Astrocyte of the cerebellum (primary cell): ENCODE measurements at places on chromosomes 3 and 15.

GRCh38 chr3:32626631-32627030 is 56.0 kb upstream of the DYNC1LI1 start:
- DNase-seq, result no peak

GRCh38 chr3:125594581-125595011 is 701 bp downstream of the OSBPL11 start:
- DNase-seq, result no peak

DNA sequence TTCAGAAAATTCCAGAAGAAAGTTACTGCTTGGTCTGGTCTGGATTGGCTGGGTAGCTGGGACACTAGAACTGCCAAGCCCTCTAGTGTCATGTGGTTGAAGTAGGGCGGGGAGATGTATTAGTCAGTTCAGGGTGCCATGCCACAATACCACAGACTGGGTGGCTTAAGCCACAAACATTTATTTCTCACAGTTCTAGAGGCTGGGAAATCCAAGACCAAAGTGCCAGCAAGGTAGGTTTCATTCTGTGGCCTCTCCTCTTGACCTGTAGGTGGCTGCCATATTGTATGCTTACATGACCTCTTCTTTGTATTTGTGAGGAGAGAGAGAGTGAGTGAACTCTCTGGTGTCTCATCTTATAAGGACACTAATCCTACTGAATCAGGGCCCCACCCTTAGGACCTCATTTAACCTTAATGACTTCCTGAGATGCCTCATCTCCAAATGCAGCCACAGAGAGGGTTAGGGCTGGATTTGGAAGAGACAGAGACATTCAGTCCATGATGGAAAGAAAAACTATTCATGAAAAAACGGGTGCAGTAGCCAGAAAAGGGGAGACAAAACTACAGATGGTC is 18.1 kb upstream of the ZSCAN2 start:
- DNase-seq, result no peak

GRCh38 chr3:157330206-157330605 is 106.4 kb upstream of the PTX3 start:
- no peak for DNase-seq

DNA sequence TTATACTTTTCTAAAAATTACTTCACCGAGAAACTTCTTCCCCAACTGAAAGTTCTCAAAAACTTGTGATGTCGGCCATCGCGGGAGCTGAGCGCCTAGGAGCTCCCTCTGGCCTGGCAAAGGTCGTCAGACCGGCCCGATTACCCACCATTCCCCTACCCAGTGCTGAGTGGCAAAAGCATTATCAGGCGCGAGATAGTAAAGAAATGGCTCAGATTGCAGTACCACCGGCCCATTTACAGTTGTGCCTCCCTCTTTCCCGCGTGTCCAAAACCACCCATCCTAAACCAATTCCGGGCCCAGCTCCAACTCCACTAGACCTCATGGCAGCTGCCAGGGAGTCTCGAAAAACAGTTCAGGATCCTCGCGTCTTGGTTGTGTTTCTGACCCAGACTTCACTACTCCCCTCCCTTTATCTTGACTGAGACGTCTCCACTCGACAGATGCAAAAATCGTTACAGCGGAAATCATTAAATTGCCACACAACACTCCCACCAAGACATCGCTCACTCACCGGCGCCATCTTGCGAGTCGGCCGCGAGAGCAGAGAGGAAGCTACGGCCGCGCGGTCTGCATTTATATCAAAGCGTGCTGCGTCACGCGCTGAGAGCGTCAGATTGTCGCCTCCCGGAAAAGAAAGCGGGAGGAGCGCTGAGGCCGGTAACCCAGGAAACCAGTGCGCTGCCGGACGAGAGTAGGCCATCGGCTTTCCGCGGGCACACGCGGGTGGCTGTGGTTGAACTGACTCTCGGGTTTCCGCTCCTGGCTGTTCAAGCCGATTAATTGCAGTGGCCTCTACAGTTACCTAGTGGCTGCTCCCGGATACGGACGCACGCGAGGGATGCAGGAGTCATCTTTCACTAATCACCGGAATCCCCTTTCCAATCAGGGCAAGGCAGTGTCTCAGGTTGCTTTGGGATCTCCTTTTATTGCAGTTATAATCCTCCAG is at the start of gene RPL22L1:
Gene RPL22L1 (minus strand): TSS at position 551 of the 949 bp plus-strand sequence. CDS start 28 bp downstream, at position 523.
- DNase-seq, result peak; percentile 85

- DNase-seq, result peak; percentile 71
These were observed 47.7 kb upstream of the INSYN1 start for GRCh38 chr15:73800662-73801345.

DNA sequence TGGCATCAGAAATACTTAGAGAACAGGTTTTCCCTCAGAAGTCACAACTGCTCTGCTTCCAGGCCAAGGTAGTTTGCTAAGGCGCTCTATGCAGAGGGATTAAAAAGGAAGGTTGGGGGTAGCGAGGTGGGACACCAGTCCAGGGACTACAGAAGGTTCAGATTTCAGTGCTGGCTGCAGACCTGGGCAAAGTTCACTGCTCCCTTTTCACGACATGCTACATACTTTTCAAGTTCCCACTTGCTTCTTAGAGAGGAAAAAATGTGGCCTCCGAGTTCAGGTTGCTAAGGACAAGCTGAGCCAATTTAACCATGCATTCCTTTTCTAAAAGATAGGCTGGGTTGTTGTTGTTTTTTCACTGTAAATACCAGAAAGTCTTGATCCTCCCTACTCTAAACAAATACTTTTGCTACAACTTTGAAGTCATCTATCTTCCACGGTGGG is 158.6 kb upstream of the NR2F2 start:
- DNase-seq, result no peak

DNA sequence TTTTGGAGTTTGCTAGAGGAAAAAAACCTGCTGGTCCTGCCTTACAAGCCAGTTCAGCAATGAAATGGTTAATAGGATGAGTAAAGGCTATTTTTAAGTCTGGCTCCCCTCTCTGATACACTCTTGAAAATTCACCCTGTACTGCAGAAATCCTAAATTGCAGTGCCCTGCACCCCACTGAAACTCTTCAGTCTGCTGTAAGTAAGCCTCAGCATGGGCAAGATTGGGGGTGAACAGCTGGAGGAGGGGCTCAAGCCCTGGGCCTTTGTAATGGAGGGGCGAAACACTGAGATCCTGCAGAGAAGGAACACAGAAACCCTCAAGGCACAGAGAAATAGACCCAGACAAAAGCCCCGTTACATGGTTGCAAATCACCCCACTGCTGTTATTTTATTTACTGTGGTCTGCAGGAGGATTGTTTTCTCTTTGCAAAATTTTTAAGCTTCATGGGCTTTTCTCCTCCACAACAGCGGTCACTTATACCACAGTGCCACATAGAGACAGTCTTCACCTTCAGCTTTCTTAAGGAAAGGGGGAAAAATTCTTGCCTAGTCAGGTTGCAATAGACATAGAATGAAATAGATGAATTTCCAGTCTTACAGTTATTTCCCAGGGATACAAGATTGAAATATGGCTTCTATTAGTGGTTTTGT is 45.0 kb downstream of the SOX2 start:
- DNase-seq, result no peak

- DNase-seq, result no peak
These were observed 55.6 kb upstream of the ABHD10 start for GRCh38 chr3:111923095-111923771.

DNA sequence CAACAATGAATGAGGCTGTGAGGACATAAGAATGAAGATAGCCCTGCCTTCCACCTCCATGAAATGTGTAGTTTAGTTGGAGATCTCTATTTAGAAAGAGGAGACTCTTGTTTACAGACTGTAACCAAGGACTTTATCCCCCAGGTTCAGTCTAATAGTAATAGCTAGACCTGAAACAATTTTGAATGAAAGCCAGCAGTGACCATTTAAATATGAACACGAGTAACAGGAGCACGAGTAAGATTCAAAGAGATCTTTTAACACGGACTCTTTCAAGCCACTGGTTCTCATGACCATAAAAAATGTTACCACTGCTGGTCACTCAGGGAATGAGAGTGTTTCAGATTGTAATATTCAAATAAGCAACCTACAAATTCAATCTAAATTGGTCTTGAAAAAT is 123.1 kb downstream of the FMN1 start:
- no peak for DNase-seq

DNA sequence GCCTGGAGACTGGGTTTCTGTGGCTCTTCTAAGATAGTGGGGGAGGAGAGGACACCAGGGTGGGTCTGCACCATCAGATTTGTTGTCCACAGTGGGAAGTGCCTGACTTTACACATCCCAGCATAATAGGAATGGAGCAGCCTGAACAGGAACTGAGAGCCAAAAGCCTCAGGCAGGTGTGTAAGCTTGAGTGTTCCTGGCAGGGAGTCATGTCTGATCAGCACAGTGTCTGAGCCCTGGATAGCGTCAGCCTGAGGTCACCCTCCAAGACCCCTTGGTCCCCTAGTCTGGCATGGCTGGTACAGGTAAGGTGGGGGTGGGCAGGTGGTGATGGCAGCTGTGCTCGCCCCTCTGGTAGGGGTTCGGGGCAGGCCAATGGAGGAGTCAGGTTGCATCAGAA is 20.2 kb downstream of the INSYN1 start:
- no peak for DNase-seq

DNA sequence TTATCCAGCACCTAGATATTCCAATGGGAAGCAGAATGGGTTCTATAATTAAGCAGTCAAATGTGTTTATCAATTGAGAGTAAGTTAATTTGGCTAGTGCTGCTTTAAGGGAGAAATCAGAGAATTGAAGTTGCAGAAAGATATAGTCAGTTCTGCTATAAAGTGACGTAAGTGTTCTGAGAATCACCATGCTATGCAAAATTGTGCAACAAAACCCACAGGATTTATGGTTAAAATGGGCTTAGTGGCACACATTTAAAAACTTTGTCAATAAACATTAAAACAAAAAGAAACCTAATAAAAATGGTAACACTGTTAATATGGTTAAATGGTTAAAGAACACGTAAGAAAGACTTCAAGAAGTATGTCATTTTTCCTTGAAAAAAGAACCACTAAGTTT is 74.5 kb downstream of the TMEM108 start:
- no peak for DNase-seq

DNA sequence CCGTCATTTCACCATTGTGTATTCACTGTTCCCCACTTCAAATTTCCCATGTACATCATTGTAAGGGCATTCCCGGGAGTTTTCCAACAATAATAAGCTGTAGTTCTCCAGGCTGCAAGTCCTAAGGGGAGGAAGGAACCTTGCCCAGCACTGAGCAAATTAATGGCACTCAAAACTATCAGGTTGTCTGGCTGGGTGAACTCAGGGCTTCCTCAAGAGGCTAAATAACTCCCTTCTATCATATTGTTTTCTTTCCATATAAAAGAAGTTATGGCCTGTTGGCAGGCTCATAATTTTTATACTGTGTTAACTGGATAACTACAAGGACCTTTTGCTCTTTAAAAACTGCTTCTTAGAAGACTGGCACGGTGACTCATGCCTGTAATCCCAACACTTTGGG is 71.4 kb downstream of the SEMA6D start:
- no peak for DNase-seq

DNA sequence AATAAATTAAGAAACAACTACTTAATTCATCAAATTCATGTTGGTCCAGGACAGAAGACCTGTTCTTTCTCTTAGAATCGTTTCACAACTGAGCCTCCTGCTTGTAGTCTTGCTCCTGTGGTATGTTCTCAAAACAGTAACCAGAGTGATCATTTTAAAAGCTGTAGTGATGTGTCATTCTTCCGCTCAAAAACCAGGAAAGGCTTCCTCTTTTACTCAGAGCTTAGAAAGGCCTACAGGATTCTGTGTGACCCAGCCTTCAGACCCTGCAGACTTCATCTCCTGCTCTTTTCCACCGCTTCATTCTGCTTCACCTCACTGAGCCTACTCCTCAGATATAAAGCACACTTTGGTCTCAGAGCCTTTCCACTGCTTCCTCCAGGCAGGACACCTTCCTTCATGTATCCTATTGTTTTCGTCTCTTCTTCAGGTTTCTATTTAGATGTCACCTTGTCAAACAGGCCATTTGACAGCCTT is 22.7 kb downstream of the ST6GAL1 start:
- DNase-seq, result no peak

DNA sequence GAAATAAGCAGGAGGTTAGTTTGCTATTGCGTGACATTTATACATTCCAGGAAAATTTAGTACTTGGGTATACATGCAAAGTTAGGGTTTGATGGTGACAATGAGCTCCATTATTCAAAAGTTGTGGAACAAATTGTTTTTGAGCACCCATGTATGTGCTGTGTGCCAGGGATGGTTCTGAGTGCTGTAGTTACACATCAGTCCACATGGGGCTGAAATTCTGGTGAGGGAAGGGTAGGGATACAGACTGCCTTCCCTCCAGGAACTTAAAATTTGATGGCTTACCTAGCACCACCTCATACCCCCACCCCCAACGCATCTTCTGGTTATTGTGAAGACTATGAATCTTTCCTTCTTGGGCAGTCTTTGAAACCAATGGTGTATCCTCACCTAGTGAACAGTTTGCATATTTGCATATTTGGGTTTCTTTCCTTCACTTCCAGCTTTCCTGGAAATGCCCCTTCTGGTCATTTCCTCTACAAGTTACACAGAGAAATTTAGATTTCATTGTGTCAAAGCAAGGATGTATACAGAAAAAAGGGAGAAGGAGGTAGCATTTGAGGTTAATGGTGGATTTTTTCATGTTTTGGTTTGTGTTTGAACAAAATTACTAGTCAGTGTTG is 222.0 kb upstream of the IL12A start:
- no peak for DNase-seq

- no peak for DNase-seq
These were observed 5.8 kb upstream of the BNC1 start for GRCh38 chr15:83290236-83290635.

DNA sequence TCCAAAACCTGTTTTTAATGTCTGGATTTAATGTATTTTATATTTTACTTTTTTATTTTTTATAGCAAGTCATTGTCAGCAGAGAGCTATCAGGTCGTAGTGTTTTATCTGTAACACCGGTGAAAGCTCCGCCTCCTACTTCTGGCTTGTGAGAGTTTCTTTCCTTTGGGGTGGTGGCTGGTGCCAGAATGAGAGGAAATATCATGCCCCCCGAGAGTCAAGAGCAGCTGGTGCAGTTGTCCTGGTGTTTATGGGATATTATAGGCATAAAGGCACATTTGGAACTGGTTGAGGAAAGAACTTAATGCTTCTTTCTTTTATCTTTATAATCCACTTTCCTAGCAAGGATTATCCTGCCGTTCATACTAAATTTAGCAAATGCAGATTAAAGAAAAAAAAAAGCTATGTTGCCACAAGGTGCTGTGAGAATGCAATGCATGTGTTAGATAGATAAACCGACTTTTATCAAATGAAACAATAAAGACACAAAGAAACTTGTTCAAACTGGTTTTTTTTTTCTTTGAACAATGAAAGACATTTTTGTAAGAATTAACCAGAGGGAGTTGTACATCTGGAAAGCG is 260.1 kb upstream of the PLSCR5 start:
- DNase-seq, result no peak

GRCh38 chr15:93029836-93030429 is 59.1 kb downstream of the RGMA start:
- DNase-seq, result no peak

GRCh38 chr15:75857886-75858285 is 14.6 kb downstream of the UBE2Q2 start:
- no peak for DNase-seq
